Mesendoderm (in vitro differentiated cells): ENCODE measurements at places on chromosomes 7 and 10.

- DNase-seq = no peak
Measured at GRCh38 chr10:7788639-7789286, 786 bp downstream of the ATP5F1C start.

GRCh38 chr10:132710036-132710686 lies 75.8 kb downstream of the NKX6-2 start:
- DNase-seq = no peak

- DNase-seq = peak; percentile 76
Measured at GRCh38 chr7:126103582-126103981, 1149.2 kb downstream of the GRM8 start.

GRCh38 chr10:120181154-120181553 lies 275.9 kb upstream of the PLPP4 start:
- DNase-seq = peak; percentile 24

DNA sequence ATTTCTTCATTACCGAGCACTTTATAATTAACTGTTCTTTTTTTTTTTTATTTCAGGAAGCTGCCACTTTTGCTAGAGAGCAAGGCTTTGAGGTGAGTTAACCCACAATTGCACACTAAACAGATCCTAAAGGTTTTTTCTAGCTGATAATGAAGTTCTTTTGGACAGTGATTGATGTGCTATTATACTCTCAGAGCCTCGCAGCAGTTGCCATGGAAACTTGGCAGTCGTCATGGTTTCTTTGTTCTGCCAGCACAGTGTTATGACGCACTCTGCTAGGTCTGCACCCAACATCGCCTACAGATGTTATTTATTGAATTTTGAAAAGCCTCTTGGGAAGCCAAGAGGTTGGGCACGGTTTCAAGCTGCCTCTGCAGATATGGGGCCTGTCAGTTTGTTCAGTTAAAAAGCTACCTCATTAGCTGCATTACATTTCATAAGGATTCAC lies 237.2 kb upstream of the KAT6B start:
- peak; percentile 32 for DNase-seq

GRCh38 chr7:103063895-103064294 lies 10.7 kb downstream of the FBXL13 start:
- DNase-seq = peak; percentile 59

GRCh38 chr10:80407812-80408241 lies 524 bp upstream of the PRXL2A start:
- DNase-seq = peak; percentile 47
